ENCODE measurements at places on chromosomes 1 and 21.

DNA sequence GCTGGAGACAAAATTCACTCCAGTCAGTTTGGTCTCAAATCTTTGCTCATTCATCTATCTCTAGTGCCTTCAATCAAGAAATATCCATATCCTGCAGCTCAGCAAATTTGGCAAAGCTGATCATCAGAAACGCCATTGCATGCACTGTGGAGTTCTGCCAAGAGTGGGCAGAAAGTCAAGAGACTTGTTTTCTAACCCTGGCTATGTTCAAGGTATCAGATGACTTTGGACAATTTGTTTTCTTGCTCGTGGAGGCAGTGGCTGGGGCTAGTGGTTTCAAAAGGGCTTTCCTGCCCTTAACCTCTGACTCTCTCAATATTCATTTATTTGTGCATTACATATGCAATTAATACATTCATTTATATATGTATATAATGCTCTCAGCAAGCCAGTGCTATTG lies 12.8 kb upstream of the LRRC52 start:
- no peak for DNase-seq

GRCh38 chr1:30315185-30315960 lies 408.0 kb downstream of the MATN1 start:
- DNase-seq, result peak; percentile 64

- DNase-seq, result peak; percentile 67
Observed at GRCh38 chr1:16187748-16188401, 24.6 kb downstream of the ARHGEF19 start.

- no peak for DNase-seq
Observed at GRCh38 chr1:42679364-42679983, 2.7 kb upstream of the YBX1 start.

DNA sequence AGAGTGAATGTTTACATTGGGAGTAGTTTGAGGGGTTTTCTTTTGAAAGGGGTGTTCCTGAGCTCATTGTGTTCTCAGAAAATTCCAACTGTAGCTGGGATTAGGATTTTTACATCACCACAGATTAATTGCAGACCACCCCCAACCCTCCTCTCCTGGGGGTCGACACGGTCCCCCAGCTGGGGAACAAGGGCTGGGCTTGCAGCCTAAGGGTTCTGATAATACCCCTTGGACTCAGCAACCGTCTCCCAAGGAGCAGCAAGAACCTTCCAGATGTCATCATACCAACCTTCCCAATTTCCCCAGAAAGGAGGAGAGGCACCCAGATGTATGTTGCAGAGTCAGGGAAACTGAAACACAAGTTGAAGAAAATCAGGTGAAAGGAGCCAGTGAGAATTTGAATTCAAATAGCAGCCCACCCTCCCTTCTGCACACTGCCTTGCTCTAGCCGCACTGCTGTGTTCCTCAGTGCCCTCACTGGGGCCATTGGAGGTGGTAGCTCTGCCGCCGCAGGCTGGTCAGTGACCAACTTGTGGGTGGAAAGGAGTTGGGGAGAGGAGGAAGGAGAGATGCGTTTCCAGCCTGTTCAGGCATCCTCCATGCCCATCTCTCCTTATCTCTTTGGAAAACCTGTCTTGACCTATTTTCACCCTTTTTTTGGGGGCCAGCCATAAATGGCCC lies 14.7 kb upstream of the IGFN1 start:
- no peak for DNase-seq
